AG09309 (cell line): ENCODE measurements at places on chromosomes 3 and 15.
A peak's percentile ranks its signal among the peaks of the same experiment; 100 is the strongest.

GRCh38 chr3:138359919-138360868, 11.8 kb downstream of the MRAS start:
- no peak for DNase-seq

DNA sequence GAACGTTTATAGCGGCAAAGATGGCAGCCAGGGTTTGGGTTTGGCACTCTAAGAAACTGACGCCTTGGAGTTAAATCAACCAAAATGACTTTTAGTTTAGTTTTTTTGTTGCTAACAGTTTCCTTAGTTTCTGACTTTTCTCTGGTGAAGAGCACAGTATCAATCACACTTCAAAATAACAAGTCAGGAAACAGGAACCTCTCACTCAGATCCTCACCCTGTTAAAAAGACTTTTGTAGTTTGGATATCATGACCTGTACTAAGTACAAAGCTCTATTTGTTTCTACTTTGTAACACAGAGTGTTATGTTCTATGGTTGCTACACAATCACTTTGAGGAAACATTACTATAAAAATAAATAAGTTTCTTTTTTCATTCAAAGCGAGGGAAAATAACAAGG, 51.1 kb downstream of the ATP10A start:
- DNase-seq: no peak

DNA sequence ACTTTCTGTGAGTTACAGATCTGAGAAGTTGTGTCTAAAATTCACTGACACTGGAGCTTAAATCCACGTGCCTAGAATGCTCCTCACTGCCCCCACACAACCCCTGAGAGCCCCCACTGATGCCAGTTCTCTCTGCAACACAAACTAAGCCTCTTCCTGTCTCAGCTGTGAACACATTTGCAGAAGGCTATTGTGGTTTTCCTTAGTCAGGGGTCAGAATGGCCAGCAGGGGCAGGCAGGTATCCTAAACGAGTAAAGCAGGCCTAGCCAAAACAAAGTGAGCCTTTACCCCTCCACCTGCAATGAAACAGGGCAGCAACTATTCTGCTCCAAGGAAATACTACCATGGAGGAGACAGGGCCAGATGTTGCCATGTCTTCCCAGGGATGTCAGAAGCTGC, 78.6 kb downstream of the FHIT start:
- no peak for DNase-seq

DNA sequence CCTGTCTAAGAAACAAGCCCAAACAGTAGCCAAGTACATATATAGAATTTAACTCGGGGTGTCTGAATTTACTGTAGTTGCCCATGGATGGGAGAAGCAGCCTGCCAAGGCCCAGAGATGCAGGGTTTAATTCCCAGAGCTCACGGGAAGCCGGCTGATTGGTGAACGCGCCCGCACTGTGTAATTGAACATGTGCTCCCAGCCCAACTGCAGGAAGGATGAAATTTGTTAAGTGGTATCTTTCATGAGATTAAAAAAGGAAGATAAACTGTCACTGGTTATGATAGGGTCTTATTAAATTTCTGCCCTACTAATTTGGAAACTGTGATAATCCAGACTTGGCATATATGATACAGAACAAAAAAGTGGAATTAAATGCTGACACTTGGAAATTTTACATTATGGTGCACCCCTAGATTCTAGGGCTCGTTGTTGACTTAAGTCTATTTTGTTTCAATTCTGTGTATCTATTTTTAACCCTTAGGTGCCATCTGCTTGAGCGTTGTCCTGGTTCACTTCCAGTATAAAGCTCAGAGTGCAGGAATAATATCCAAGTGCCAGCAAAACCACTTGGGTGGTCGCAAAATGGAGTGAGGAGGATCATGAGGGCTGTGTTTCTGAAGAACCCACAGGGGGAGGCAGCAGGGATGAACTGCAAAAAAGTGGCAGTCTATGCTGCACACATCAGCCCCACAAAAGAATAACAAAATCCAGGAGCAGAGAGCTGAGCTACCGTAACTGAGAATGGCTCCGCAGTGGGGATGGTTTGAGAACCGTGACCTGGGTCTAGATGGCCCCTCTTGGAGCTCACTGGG, 13.8 kb upstream of the TMC3 start:
- DNase-seq: no peak

GRCh38 chr3:62911526-62911925, 36.3 kb upstream of the CADPS start:
- no peak for DNase-seq

DNA sequence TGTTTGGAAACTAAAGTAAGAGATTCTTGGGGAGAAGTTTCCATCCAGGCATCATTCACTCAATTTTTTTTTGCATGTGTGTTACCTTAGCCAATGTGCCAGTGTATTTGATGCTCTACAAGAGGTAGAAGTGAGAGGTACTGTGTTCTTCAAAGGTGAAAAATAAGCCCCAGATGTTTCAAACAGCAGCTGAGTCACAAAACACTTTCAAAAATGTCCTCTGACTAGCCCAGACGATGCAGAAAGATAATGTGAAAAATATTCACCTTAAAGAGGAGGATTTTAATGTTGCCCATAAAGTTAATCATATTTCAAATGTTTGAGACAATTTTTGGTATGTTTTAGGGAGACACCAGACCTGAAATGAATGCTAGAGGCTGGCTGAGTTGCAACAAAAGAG, 107.7 kb upstream of the RASGRP1 start:
- no peak for DNase-seq

GRCh38 chr3:129282727-129283327, 4.2 kb downstream of the HMCES start:
- peak; percentile 58 for DNase-seq

GRCh38 chr3:29067007-29067406, 213.9 kb upstream of the RBMS3 start:
- DNase-seq: no peak

GRCh38 chr3:151213881-151214280, 10.9 kb upstream of the GPR171 start:
- no peak for DNase-seq

- no peak for DNase-seq
These were observed 86.4 kb upstream of the RORA start for GRCh38 chr15:61315471-61315870.

- DNase-seq: no peak
These were observed 389.1 kb upstream of the PROK2 start for GRCh38 chr3:72174040-72174439.

DNA sequence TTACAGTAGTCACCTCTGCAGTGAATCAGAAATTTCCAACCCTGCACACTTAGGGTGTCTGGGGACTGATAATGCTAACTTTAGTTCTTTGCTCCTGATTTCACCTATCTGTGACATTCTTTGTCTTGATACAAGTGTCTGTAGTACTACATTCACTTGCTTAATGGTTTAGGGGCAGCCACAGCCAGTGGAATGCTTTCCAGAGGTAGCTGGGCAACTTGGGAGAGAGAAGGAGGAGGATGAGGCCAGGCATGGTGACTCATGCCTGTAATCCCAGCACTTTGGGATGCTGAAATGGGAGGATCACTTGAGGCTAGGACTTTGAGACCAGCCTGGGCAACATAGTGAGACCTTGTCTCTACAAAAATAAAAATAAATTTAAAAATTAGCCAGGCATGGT, 8.5 kb downstream of the BAHD1 start:
- DNase-seq: no peak

DNA sequence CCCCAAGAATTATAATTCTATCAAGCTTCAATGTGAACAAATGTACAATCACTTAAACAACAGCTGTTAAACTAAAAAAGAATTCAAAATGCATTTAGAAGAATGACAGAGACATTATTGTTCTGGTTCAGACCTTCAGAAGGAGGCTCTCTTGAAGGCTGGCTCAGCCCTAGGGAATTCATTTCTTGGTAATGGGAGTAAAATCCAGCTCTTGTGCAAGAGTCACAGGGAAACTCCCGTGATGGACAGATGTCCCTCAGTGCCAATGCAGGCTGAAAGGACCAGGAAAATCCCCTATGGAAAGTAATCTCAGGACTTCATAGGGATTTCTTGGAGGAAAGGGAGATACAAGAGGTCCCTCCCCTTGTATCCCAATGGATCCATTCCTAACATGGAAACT, 149.9 kb upstream of the STT3B start:
- no peak for DNase-seq

GRCh38 chr15:78761020-78761419, 50.2 kb downstream of the ADAMTS7 start:
- DNase-seq: no peak

GRCh38 chr15:76336254-76337058, at the start of gene ISL2:
ISL2 (plus strand) TSS chr15:76336773; CDS start chr15:76336884, 111 bp downstream.
- no peak for DNase-seq

GRCh38 chr3:132087356-132087755, 52.5 kb upstream of the CPNE4 start:
- no peak for DNase-seq

DNA sequence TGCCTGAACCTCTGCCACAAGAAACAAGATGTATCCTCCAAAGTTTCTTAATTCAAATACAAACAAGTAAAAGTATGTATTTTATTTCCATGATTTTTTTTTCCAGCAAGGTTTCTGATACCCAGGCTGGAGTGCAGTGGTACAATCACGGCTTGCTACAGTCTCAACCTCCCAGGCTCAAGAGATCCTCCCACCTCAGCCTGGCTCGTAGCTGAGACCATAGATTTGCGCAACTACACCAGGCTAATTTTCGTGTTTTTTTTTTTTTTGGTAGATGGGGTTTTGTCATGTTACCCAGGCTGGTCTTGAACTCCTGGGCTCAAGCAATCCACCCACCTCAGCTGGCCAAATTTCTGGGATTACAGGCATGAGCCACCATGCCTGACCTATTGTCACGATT, 12.2 kb upstream of the VEPH1 start:
- no peak for DNase-seq

GRCh38 chr15:83112233-83112955, 4.9 kb downstream of the TM6SF1 start:
- no peak for DNase-seq

GRCh38 chr3:141909408-141909807, 33.0 kb downstream of the ATP1B3 start:
- DNase-seq: no peak

- DNase-seq: no peak
These were observed 331.4 kb upstream of the CCDC54 start for GRCh38 chr3:107045791-107046190.
